Activated naive CD8-positive, alpha-beta T cell treated with anti-CD3 and anti-CD28 coated beads, Interleukin-2, amount 10 ng/mL, durations not matched to agents 7 days and 5 days (primary cell): ENCODE measurements at places on chromosomes 7 and 10. TPM values are rescaled to one million over a fixed set of nuclear protein-coding genes. Genes with fewer than 3 reads are reported as not detected.

- H3K27ac ChIP-seq, result no peak overlapping the region
- H3K36me3 ChIP-seq, result no peaks in the 10 kb centered on the region
- no peak for DNase-seq
- H3K4me3 ChIP-seq, result no peak overlapping the region
Measured at GRCh38 chr10:28785018-28785417, 107.7 kb downstream of the BAMBI start.

GRCh38 chr10:72331575-72332422, 22.9 kb downstream of the DNAJB12 start:
- DNase-seq, result peak; percentile 89
- peak overlapping the region; percentile 100 for H3K27ac ChIP-seq
- H3K27me3 ChIP-seq, result no peaks in the 10 kb centered on the region
- peaks cover 73% of the 10 kb centered on the region for H3K4me1 ChIP-seq

OPTN gene
- 98.2 TPM for total RNA-seq

DNA sequence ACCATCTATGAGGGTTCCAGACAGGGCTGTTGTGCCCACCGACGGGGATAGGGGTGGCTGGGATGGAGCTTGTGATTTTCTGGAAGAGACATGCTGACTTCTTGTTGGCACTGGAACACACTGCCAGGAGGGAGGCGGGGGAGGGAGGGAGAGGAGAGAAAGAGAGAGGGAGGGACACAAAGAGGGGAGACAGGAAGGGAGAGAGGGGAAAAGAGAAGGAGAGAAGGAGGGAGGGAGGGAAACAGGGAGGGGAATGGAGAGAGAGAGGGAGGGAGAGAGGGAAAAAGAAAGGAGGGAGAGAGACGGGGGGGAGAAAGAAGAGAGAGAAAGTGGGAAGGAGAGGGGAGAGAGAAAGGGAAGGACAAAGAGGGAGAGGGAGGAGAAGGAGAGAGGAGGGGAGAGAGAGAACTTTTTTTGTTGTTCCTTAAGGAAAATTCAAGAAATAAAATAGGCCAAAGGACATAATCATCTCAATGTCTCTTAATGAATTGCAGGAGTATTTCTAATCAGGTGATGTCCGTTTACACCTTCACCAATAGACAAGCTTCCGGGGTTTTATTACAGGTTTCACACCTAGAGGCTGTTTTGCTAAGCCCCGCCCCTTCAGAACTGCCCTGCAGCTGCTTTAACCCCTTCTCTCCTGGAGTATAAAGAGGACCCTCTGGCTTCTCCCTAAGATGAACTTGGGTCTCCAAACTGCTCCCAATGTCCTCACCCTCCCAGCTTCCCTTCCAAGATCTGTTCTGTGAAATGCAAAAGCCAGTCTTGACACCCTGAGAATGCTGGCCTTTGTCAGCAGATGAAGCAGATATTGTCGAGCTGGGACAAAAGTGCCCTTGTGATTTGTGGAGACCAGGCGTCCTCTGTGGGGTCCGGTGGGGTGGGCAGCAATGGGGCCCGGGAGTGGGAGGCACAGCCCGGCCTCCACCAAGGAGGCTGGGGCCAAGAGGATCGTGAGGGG, 82.0 kb upstream of the GTF2IRD1 start:
- H3K4me1 ChIP-seq, result peaks cover 8% of the 10 kb centered on the region
- no peaks in the 10 kb centered on the region for H3K36me3 ChIP-seq
- H3K4me3 ChIP-seq, result no peak overlapping the region
- no peak overlapping the region for H3K27ac ChIP-seq
- DNase-seq, result no peak

GRCh38 chr7:116169060-116169459, 41.3 kb upstream of the TES start:
- H3K4me3 ChIP-seq, result no peak overlapping the region
- peaks cover 31% of the 10 kb centered on the region for H3K4me1 ChIP-seq
- DNase-seq, result no peak
- peak overlapping the region; percentile 47 for H3K27ac ChIP-seq
- H3K27me3 ChIP-seq, result peaks cover 25% of the 10 kb centered on the region

PLAC9 gene
- total RNA-seq, result not detected

DNA sequence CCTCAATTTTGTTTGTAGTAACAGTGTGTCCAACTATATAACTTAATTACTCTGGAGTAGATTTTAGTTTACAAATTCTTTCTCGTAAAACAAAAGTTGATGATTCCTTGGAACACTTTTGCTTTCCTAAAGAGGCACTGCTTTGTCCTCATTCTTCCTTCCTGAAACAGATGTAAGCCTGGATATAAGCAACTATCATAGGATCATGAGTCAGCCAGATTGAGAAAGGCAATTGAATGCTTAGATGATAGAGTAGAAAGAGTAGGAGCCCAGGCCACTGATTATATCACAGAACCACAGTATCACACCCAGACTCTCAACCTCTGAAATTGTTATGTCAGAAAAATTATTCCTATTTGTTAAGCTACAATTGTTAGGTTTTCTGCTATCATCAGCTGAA, 69.9 kb downstream of the TMEM106B start:
- no peaks in the 10 kb centered on the region for H3K27me3 ChIP-seq
- H3K4me1 ChIP-seq, result peaks cover 5% of the 10 kb centered on the region
- peaks cover 17% of the 10 kb centered on the region for H3K36me3 ChIP-seq
- H3K27ac ChIP-seq, result no peak overlapping the region
- DNase-seq, result no peak
- no peak overlapping the region for H3K4me3 ChIP-seq

- no peak overlapping the region for H3K27ac ChIP-seq
- H3K4me1 ChIP-seq, result no peaks in the 10 kb centered on the region
- DNase-seq, result no peak
- H3K27me3 ChIP-seq, result no peaks in the 10 kb centered on the region
- H3K4me3 ChIP-seq, result no peak overlapping the region
Measured at GRCh38 chr10:85764108-85764507, 602.5 kb downstream of the GRID1 start.

DNA sequence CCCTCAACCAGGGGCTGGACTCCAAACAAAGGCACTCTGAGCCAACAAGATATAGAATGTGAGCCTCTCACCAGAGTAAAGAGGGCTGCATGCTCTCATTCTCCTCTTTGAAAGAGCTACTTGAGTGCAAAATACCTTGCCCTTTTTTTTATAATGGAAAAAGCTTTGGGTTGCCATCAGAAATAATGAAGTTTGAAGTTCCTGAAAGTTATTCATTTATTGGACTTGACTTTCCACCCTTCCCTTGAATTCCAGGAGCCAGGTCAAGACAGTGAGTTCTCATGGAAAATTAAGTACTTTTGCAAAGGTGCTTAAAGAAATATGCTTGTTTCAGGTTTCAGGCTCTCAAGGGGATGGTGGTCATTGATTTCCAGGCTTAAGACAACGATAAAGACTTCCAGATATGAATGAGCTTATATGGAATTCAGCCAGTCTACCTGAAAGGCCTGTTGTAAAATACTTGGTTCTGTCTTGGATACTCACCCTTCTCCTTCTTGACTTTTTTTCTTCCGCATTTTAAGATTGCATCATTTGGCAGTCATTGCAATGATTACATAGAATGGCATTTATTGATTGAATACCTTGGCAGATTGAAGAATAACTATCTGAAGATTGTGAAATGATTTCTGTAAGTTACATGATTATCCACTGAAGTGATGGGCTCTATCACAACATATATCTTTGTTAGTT, 696.4 kb downstream of the INHBA start:
- peaks cover 3% of the 10 kb centered on the region for H3K27me3 ChIP-seq
- no peaks in the 10 kb centered on the region for H3K4me1 ChIP-seq
- H3K4me3 ChIP-seq, result no peak overlapping the region
- no peaks in the 10 kb centered on the region for H3K36me3 ChIP-seq
- H3K27ac ChIP-seq, result no peak overlapping the region

- H3K4me3 ChIP-seq, result no peak overlapping the region
- no peak for DNase-seq
- no peaks in the 10 kb centered on the region for H3K4me1 ChIP-seq
- H3K27ac ChIP-seq, result no peak overlapping the region
- H3K27me3 ChIP-seq, result peaks cover 18% of the 10 kb centered on the region
Measured at GRCh38 chr7:101377189-101377736, 14.6 kb downstream of the COL26A1 start.

FBXL13 gene
- total RNA-seq, result 0.65 TPM

GRCh38 chr7:1290679-1291356, 58.1 kb downstream of the UNCX start:
- no peak overlapping the region for H3K27ac ChIP-seq
- DNase-seq, result no peak
- H3K4me1 ChIP-seq, result no peaks in the 10 kb centered on the region
- peaks cover 30% of the 10 kb centered on the region for H3K27me3 ChIP-seq

- H3K4me1 ChIP-seq, result no peaks in the 10 kb centered on the region
- no peak overlapping the region for H3K4me3 ChIP-seq
- H3K27me3 ChIP-seq, result no peaks in the 10 kb centered on the region
- H3K36me3 ChIP-seq, result no peaks in the 10 kb centered on the region
- no peak for DNase-seq
Measured at GRCh38 chr10:86225103-86225782, 141.4 kb downstream of the GRID1 start.

DNA sequence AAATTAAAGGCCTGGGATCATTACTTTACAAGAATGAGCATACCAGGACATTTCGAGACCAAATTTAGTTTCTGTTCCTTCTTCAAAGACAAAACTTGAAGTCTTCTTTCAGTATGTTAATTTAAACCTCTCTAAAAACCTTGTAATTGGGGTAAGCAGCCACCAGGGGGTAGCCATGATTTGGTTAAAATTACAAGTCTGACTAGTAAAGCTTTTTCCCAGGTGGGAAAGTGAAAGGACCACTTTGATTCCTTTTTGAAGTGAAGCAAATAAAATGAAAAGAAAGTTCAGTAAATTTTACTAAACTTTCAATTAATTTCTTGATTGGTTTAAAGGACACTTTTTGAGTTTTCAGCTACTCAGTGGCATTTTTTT, 294.3 kb downstream of the BBS9 start:
- H3K27me3 ChIP-seq, result no peaks in the 10 kb centered on the region
- H3K4me1 ChIP-seq, result no peaks in the 10 kb centered on the region
- no peak overlapping the region for H3K4me3 ChIP-seq
- no peak overlapping the region for H3K27ac ChIP-seq
- DNase-seq, result no peak

DNA sequence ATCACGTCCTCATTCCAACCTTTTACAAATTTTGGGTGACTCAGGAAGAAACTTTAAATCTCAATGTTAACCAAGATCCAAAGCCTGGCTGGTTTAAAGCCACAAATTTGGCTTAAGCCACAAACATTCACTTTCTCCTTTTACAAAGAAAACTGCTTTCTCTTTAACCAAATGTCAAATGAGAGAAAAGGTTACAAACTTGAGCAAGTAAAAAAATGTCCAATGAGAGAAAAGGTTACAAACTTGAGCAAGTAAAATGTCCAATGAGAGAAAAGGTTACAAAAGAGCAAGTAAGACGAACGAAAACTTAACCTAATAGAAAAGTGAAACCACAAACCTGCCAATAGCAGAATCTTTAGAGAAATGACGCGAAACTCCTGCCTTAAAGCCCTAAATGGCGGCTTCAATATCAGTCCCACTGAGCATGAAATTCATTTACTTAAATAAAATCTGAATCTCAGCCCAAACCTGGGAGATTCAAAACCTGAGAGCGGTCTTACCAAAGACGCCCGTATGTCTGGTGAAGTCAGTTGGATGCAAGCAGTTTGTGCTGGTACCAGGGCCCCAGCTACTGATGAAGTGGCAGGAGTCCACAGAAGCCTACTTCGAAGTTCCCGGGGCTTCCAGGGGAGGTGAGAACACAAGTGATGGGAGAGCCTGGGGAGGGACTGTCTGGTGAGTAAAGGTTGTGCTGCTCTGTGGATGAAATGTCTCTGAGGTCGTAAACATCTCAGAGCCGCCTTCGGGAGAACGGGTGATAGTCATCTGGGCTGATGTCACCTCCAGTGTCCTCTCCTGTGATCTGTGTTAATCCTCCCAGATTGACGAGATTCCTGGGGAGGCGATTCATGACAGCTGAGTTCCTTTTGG, 74.6 kb downstream of the PAXIP1 start:
- peak overlapping the region; percentile 96 for H3K27ac ChIP-seq
- DNase-seq, result peak; percentile 59
- H3K4me3 ChIP-seq, result peak overlapping the region; percentile 97
- H3K4me1 ChIP-seq, result peaks cover 19% of the 10 kb centered on the region

GRCh38 chr10:132637477-132638129, 100.0 kb downstream of the INPP5A start:
- peak overlapping the region; percentile 12 for H3K27ac ChIP-seq
- H3K4me1 ChIP-seq, result peaks cover 14% of the 10 kb centered on the region
- peaks cover 3% of the 10 kb centered on the region for H3K36me3 ChIP-seq
- H3K27me3 ChIP-seq, result peaks cover 7% of the 10 kb centered on the region

GRCh38 chr10:103440416-103440815, 11.8 kb downstream of the CALHM2 start:
- DNase-seq, result no peak
- peaks cover 37% of the 10 kb centered on the region for H3K36me3 ChIP-seq
- H3K4me3 ChIP-seq, result no peak overlapping the region

DNA sequence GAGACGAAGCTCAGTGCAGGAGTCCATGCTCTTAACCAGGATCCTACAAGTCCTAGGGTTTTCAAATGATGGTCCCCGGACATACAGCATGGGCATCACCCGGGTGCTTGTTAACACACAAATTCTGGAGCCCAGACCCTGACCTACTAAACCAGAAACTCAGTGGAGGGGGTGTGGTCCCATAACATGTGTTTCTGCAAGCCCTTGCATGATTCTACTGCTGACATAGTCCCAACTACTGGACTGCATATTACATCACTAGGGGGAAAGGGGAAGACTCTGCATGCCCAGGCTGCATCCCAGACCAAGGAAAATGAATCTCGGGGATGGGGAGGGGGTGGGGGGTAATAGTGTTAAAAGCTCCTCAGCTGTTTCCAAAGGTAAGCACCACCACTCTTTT, 40.3 kb downstream of the GRB10 start:
- no peaks in the 10 kb centered on the region for H3K36me3 ChIP-seq
- H3K4me3 ChIP-seq, result no peak overlapping the region
- H3K4me1 ChIP-seq, result peaks cover 17% of the 10 kb centered on the region
- H3K27ac ChIP-seq, result no peak overlapping the region
- no peak for DNase-seq

GRCh38 chr7:78751253-78751652, 702.2 kb downstream of the MAGI2 start:
- DNase-seq, result no peak
- H3K36me3 ChIP-seq, result no peaks in the 10 kb centered on the region
- no peak overlapping the region for H3K27ac ChIP-seq
- H3K27me3 ChIP-seq, result no peaks in the 10 kb centered on the region

DNA sequence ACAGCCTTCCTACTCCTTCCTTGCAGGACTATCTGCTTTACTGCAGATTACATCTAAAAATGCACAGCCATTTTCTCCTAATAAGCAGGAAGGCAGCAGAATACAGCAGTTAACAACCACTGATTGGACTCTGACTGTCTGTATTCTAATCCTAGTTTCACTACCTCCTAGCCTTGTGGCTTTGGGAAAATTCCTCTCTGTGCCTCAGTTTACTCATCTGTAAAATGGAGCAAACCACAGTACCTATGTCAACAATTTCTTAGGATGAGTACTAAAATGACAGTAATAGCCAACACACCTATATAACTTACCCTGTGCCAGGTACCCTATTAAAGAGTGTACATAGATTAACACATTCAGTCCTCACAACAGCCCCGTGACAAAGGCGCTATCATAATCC, 89.5 kb downstream of the ELMO1 start:
- H3K36me3 ChIP-seq, result peaks cover 12% of the 10 kb centered on the region
- H3K27me3 ChIP-seq, result no peaks in the 10 kb centered on the region
- peaks cover 41% of the 10 kb centered on the region for H3K4me1 ChIP-seq

- no peak for DNase-seq
- H3K4me3 ChIP-seq, result no peak overlapping the region
- peaks cover 12% of the 10 kb centered on the region for H3K36me3 ChIP-seq
- no peak overlapping the region for H3K27ac ChIP-seq
- H3K27me3 ChIP-seq, result no peaks in the 10 kb centered on the region
Measured at GRCh38 chr10:103111031-103111917, 81.8 kb downstream of the NT5C2 start.

GRCh38 chr10:69747179-69747578, 54.5 kb upstream of the COL13A1 start:
- DNase-seq, result no peak
- H3K36me3 ChIP-seq, result no peaks in the 10 kb centered on the region
- peaks cover 44% of the 10 kb centered on the region for H3K27me3 ChIP-seq
